ENCODE measurements at places on chromosomes 3 and 15.

GRCh38 chr3:22117091-22117490 lies 366.1 kb upstream of the ZNF385D start:
- DNase-seq, result peak; percentile 28

DNA sequence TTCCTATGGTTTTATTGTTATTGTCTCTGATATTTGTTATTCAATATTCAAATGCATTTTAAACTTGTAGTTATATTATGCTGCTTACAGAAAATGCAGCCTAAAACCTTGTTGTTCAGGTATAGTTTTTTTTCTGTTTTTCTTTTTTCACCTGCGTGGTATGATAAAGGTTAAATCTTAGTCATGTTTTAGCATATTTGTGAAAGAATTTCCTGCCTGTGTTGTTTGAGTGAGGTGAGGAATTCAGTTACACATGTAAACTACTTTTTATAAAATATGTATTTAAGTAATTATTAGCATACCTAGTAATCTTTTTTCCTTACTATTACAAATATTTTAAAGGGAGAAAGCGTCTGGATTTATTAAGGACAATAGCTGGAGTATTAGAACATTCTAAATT lies 90.0 kb upstream of the NAALADL2 start:
- no peak for DNase-seq

DNA sequence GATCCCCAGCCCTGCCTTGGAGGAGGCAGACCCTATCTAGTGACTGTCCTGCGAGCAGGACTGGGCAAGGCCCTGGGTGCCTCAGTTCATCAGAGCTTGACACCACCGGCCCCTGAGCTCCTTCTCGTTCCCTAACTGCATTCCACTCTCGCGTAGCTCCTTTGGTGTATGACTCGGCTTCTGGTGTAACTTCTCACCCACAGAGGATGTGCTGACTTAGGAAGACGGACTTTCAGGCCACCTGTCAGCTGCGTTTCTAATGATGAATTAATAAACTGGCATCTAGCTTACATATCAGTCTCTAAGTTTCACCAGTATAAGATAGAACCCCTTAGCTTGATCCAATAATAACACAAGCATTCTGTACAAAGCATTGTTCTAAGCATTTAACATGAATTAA lies 17.5 kb downstream of the ABCF3 start:
- no peak for DNase-seq

DNA sequence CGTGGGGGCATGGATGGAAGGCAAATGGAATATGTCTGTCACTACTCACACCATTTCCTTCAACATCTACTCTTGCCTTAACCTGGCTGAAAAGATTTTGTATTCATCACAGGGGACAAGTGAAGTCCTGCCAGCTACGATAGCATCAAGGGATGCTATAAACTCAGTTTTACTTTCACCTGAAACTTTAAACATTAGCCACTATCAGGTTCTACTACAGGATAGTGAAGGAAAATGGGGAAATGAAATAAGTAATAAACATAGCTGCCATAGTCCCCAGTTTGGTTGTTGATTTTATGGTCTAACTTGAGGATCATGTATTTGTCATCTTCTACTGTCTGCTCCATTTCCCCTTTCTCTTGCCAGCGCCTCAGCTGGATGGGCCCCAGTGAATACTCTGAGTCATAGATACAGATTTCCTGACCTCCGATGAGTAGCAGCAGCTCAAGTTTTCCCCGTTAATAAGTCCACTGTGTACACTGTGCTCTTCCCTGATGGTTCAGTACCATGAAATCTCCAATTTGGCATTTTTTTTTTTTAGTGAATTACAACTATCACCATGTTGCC lies 338.2 kb upstream of the SLCO3A1 start:
- peak; percentile 93 for DNase-seq

GRCh38 chr3:58630076-58630709 lies 36.4 kb downstream of the FAM3D start:
- peak; percentile 64 for DNase-seq

- DNase-seq, result no peak
These were observed 446.7 kb upstream of the PROK2 start for GRCh38 chr3:72231439-72232196.

DNA sequence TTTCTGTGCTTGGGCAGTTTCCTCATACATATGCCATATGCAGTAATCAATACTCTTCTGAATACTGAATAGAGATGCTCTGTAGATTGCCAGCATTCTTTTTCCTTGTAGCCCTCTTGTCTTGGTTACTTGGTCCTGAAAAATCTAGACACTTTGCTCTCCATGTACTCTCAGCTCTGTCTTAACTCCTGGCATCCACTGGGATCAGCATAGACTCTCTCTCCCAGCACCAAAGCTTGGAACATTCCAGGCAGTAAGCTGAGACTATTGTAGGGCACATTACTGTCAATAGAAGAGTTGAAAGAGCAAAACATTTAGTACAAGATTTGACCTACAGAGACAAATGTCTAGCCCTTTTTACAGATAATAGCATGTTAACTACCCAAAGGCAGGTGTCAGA lies 1100.3 kb downstream of the TBL1XR1 start:
- no peak for DNase-seq

- DNase-seq, result peak; percentile 72
These were observed 17.2 kb downstream of the TMOD3 start for GRCh38 chr15:51846463-51847230.

DNA sequence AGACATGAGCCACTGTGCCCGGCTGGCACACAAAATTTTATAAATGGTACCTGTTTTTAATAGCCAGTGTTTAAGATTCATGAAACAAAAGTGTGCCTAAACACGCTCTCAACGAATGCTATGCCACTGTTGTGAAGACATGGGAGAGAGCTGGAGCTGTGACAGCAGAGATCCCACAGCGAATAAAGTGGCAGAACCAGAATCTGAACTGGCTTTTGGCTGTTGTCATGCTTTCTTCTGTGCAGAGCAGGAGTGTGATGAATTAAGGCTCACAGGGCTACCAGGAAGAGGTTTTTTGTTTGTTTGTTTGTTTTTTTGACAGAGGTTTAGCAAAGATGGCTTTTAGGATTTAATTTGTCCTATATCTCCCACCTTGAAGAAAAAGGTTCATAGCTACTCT lies 14.5 kb downstream of the PTPRG start:
- DNase-seq, result no peak

DNA sequence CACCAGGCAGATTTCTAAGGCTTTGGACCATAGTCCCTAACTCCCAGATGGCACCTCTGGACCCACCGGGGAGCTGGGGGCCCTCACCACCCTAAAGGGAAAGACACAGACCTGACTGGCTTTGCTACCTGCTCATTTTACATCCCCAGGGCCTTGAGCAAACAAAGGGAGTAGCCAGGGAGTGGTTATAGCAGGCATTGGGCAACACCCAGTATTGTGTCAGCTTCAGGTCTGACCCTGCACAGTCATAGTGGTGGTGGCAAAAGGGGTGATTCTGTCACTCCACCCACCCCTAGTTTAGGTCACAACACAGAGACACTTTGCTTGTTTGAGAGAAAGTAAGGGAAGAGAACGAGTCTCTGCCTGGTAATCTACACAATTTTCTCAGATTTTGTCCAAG lies 352.5 kb downstream of the DIPK2A start:
- DNase-seq, result no peak

DNA sequence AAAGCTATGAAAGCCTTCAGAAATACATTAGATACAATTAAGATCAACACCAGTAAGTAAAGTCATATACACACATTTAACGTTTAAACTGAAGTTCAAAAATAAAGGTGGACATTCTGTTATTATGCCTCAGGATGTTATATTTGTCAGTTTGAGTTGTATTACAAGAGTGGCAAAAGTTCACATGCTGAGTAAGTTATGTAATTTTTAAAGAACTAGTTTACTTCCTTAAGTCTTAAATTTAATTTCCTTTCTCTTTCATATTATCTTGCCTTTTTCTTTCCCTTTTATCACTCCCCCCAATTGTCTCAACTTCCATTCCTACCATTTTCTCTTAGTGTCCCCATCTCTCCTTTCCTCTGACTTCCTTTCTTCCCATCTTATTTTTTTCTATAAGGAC lies 4.9 kb upstream of the GPR87 start:
- no peak for DNase-seq

DNA sequence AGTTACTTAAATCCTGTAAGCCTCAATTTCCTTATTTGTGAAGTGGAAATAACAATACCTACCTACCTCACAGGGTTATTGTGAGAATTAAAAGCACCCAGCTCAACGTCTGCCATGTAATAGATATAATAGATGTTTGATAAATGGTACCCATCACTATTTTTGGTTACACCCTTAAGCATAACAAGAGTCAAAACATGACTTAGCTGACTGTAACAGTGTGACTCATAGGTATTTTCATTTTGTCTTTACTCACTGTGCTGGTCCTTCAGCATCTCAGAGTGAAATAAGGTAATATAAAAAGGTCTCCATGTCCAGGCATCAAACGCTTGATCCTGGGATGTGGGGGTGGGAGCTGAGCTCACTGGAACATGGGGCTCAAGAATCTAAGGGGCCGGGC lies 3.1 kb downstream of the CPLX3 start:
- no peak for DNase-seq

DNA sequence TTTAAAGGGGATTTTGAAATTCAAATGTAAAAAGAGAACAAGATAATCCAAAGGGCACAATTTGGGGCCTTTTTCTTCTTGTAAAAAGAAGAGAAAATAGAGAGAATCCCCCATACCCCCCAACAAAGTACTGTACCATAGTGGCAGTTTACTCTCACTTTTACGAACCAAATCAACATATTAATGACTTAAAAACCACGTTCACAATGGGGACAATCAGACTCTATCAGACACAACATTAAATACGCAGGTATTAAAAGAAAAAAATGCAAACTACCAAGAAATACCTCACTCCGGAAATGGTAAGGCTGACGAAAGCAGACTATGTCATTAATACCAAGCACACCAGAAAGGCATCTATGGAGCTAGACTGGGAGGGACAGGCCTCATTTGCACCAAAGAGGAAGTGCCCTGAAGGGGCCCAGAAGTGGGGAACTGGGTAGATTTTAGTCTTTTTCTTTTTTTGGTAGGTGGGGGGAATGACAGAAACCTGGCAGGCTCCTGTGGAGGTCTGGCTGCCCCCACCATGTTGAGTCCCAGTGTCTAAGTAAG lies 134.3 kb downstream of the TIGIT start:
- DNase-seq, result no peak

GRCh38 chr15:89071471-89071870 lies 16.8 kb upstream of the ABHD2 start:
- DNase-seq, result no peak

DNA sequence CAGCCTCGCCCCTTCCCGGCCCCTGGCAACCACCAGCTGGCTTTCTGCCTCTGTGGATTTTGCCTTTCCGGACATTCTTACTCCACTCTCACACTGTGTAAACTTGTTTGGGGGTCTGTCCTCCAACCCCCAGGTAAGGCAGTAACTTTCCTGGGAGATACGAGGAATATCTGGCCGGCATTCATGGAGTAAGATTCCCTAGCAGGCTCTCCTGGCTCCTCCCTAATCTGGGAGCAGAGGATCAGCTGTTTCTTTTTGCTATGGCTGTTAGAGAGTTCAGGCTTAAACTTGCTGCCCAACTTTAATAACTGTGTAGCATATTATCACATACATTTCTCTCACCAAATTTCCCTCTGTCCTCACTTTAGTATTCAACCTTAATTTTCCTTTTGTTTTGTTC lies 64.3 kb downstream of the IGF2BP2 start:
- no peak for DNase-seq

DNA sequence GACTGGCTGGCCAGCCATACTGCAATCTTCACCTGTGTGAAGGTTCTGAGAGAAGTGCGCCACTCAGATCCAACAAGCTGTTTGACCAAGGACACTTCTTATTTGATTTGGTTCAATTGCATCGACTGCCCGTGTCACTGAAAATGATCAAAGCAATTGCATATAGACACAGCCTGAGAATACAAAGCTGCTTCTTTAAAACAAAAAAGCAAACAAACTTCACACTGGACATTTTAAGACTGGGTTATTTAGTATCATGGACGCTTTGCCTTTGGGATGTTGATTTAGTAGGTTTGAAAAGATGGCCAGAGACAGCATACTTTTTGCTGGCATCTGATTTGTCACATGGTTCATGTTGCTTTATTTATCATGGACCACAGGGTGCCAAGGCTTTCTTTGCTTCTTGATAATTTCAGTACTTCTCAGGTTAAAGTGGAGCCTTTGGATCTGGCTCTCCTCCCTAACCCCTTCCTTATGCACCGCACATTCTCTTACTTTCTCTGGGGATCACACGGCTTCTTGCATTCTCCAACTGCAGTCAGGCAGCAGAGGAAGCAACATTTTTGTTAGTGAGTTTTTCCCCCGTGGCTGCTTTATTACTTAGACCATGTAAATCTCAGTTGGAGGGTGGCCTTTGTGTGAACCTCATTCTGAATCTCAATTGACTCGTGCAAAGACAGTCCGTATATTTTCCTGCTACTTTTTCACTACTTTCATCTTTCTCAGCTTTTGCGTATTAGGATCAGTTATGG lies 151.0 kb downstream of the CD47 start:
- DNase-seq, result no peak

DNA sequence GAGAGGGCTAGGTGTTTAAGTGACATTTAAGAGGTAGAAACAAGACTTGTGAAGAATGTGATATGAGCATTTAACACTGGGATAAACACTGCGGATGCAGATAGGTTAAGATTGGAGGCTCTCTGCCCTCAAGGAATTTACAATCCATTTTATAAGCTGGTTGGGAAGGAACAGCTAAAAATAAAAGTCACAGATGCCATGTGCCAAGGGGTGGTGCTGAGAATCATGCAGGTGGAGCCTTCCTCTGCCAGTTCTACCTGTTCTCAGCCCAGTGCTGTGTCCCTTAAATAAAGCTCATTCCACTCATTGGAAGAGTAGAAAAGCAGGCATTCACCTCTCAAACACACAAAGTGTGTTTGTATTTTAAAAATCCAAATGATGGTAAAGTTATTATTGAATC lies 261.9 kb downstream of the THRB start:
- DNase-seq, result no peak

DNA sequence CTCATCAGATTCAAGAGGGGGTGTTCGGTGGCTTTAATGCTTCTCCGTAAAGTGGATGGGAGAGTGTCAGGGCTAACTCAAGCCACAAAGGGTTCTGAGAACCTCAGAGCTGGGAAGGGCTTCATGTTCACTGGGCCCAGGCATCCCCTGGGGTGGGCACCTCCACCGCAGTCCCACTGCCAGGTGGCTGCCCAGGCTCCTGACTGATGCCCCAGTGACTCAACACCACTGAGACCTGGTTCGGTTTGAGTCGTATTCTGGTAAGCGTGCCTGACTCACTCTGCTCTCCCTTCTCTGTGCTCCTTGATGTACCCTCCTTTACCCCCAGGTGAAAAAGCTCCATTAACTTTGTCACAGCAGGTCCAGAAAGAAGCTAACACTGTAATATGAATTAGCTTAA lies 304.6 kb downstream of the RPLP1 start:
- DNase-seq, result peak; percentile 12

DNA sequence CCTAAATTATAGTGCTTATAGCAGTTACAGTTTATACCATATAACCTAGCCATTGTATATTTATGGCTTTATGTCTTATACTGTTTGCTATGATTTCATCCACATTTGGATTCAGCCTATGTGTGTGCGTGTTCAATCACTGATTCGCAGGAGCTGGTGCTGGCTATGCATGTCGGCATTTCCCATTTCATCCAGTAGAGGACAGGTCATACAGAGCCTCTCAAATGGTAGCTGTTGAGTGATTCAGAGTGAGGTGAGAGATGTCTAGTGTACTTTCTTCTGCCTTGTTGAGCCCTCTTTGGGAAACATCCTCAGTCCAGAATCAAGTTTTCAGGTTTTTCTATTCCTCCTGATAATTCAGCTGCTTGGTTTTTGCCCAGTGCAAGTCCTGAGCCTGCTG lies 76.1 kb downstream of the FRMD4B start:
- DNase-seq, result peak; percentile 64

Measured in fibroblast of upper back skin (primary cell).